Adrenal gland (tissue), 19 donors: ENCODE measurements at places on chromosomes 6 and 20. TPM values are rescaled to one million over a fixed set of nuclear protein-coding genes. Genes with fewer than 3 reads are reported as not detected.

DNA sequence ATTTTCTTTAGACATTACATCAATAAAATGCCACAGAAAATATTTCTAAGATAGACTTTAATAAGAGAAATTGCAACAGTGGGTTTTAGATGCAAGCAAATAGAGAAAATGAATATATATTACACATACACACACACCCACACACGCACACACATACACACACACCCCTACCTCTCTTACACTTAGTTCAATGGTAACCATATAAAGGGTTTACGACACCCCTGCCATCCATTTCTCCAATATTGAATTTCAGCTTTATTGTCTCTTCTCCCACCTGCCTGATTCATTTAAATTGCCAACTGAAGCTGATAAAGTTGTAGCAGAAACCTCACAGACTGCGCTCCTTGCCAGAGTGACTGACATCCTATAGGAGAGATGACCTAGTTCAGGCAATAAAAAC is 154.6 kb downstream of the ADAT2 start:
- DNase-seq = no peak

- DNase-seq = no peak
Measured at GRCh38 chr6:90249034-90249433, 47.6 kb downstream of the BACH2 start.

- peak; percentile 51 for DNase-seq
Measured at GRCh38 chr6:99151634-99152346, 197.7 kb downstream of the FAXC start.

GRCh38 chr6:149044528-149044927 is 273.0 kb upstream of the TAB2 start:
- no peak for DNase-seq

Gene PRL
- not detected for polyA plus RNA-seq

DNA sequence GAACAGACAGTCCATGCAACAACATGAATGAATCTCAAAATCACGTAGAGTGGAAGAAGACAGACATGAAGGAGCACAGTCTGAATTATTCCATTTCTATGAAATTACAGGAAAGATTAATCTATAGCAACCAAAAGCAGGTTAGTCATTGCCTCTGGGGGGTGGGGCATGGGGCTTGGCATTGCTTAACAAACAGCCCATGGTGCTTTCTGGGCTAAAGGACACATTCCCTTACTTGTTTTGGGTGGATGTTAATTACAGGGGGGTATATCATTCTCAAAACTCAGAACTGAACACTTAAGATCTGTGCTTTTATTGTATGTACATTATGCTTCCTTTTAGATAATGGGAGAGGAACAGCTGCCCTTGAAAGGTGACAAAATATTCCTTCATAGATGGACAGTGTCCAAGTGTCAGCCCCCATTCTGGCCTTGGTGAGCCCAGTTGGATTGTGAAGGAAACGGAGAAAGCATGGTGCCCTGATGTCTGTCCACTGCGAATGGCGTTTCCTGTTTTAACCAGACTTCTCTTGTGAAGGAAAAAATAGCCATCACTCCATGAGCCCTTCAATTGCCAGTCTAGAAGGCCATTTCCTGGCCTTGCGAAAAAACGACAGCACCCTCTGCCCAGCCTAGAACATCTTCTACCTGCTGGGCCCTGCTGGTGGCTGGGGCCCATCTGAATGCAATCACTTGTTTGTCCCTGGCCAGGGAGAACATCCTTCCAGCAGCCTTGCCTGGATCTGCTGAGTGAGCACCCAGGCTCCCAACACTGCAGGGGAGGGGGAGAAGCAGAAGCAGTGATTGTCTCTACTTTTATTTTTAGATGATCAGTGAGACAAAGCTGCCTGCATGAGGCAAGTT is 179.7 kb downstream of the BCAS1 start:
- DNase-seq = no peak

Gene FAM50B
- 15.7 TPM for polyA plus RNA-seq

- DNase-seq = no peak
Measured at GRCh38 chr6:71268735-71269437, 19.7 kb upstream of the OGFRL1 start.

- DNase-seq = no peak
Measured at GRCh38 chr20:48639899-48640298, 187.9 kb downstream of the PREX1 start.

DNA sequence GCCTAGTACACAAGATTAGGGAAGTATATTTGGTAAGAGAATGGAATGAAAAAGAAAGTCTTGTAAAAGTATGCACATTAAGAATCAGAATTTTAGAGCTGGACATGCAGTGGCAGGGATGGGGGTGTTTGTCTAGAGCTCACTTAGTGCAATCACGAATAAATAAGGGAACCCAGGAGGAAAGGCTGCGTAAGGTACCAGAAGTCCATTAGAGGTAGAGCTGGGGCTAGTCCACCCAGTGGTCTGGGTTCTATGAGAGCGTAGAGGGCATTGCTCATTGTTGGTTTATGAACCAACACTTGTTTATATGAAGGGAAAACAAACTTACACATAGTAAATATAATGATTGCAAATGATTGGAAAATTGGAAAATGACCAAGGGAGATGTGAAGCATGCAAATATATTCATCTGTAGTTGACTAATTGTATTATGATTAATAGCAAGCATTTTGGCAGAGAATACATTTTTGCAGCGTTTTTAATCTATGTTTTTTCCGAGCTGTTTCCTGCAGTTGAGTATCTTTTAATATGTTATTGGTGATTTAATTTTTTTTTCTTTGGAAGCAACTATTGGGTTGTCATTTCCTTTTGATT is 3.2 kb downstream of the CDC40 start:
- no peak for DNase-seq

DNA sequence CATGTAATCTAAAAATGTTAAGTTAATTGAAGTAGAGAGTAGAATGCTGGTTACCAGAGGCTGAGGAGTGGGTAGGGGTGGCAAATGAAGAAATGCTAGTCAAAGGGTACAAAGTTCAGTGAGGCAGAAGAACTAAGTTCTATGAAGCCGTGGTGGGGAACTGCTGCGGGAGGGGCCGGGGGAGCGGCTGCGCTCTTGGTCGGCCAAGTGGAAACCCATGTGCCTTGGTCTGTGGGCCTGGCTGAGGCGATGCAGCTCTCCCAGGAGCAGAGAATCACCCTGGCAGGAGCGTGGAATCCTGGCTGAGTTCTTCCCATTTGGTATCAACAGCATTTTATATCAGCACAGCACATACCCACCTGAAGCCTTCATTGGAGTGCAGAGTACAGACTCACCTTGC is 22.3 kb downstream of the TTLL2 start:
- no peak for DNase-seq

DNA sequence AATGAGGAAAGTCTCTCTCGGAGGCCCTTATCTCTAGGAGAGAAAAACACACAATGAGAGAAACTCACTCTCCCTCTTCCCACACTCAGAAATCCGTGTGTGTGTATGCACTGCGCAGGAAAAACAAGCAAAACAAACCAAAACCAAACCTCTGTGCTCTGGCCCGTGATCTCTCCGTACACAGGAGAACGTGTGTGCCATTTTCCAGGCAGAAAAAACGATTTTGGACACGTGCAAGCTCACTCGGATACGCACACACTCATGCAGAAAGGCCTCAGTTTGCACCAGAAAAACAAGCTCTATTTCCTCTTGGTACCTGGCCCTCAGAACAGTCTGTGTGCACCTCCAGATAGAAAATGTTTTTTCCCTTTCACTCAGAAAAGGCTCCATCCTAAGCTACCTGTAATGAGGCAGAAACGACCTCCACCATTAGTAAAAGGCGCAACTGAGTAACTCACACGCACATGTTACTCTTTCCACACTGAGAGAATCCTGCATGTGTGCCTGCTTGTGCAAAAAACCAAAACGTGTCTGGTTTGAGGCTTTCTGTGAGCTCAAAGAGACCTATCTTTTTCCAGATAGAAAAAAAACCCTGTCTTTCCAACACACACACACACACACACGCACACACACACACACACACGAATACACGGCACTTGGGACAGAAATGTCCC is 99.2 kb downstream of the EDN3 start:
- no peak for DNase-seq

GRCh38 chr6:158758451-158758860 is 60.7 kb downstream of the EZR start:
- DNase-seq = no peak

DNA sequence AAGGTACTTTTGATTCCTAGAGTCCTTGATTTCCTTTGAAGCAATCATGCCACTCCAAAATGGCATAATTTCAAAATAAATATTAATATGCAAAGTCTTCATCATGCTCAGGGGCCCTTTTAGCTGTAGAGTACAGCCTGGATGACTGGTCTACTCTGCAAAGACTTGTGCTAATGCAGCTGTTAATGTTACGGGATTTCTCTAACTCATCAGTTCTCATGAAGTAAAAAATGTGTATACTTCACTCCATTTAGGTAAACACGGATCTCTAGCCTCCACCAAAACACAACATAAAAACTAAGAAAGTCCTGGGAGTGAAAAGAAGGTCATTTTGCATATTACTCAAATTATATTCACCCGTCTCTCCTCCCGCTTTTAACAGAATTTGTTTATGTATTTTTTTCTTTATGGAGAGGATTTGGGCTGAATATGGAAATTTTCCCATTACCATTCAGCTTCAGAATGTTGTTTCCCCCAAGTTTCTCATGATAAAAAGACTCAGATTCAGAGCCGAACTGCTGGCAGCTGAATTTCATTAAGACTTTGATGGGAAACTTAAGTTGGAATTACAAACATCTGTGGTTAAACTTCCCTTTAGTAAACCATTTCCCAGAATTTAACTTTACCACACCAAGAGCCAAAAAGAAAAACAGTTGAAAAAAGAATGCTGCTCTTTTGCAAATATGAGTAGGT is 8.7 kb downstream of the LAMA4 start:
- DNase-seq = no peak

Gene RBL1
- 1.8 TPM for polyA plus RNA-seq

- DNase-seq = no peak
Measured at GRCh38 chr20:61785567-61785816, 280.2 kb downstream of the TAF4 start.

- DNase-seq = no peak
Measured at GRCh38 chr6:105892577-105893262, 193.4 kb upstream of the PRDM1 start.

- no peak for DNase-seq
Measured at GRCh38 chr20:61178551-61179071, 73.5 kb upstream of the CDH4 start.

Gene LAMA2
- polyA plus RNA-seq = 18.4 TPM

DNA sequence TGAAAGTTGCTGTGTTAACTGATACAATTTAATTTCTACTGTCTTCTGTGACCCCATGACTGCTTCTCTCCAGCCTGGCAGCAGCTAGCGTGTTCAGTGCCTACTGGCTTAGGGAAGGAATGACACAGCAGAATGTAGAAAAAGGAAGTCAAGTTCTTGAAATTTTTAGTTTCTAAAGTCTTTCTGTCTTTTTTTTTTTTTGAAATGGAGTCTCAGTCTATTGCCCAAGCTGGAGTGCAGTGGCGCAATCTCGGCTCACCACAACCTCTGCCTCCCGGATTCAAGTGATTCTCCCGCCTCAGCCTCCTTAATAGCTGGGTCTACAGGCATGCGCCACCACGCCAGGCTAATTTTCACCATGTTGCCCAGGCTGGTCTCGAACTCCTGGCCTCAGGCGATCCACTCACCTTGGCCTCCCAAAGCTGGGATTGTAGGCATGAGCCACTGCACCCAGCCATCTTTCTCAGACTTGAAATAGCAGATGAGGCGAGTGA is 39.3 kb downstream of the PCNA start:
- DNase-seq = peak; percentile 40

DNA sequence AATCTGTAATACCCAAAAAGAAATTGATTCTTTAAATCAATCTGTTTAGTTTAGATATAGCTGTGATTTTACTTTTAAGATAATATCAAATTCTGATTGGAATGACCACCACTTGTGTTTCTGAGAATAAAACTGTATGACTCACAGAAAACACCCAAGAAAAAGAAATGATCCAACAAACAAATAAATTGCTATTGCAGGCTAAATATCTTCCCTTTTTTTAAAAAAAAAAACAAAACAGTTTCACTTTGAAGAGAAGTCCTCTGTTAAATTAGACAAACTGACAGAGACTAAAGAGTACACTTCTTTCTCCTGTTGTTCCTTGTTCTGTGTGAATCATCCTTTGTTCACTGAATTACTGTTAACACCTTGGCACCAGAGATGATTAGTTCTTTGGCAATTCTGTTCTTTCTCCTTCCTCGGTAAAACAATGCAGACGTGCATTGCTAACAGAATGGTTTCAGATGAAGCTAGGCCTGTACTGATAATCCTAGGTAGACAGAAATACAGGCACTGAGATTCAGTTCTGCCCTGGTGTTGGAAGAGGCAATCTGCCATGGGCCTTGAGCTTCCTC is 895.2 kb upstream of the CITED2 start:
- no peak for DNase-seq

DNA sequence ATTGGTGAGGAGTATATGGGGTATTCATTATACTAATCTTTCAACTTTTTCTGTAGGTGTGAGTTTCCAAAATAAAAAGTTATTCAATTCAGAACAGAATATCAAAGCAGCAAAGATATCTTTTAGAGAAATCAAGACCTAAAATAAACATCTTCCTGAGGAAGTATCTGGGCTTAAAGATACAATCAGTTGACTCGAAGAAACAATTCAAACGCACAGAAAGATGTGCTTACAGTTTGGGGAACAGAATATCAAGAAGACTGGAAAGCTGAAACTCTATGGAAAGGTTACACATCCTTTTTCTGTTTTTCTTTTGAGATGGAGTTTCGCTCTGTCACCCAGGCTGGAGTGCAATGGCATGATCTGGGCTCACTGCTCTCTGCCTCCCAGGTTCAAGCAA is 36.2 kb upstream of the SAYSD1 start:
- DNase-seq = no peak

GRCh38 chr6:142485256-142485655 is 183.4 kb downstream of the ADGRG6 start:
- no peak for DNase-seq

DNA sequence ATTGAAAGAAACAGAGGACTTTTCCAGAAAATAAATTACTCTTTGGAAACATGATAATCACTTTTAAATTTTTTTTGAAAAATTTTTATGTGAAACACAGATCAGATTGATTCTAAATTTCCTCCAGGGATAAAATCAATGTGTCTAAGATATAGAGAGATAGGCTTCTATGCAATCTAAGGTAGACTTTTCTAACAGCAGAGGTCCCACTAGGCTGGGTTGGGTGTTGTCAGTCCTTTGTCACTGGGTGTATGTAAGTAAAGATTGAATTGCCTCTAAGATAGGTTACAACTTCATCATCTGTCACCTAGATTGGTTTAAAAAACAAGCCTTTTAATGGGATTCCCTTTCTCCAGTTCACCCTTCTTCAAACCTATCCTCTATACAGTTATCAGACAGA is 449.9 kb downstream of the DHX35 start:
- DNase-seq = no peak

- DNase-seq = no peak
Measured at GRCh38 chr6:136736281-136736960, 55.9 kb downstream of the MAP3K5 start.

GRCh38 chr6:132811276-132811675 is 3.1 kb upstream of the RPS12 start:
- DNase-seq = peak; percentile 45
